T follicular helper cell (primary cell): ENCODE measurements at places on chromosomes 4 and X.

GRCh38 chrX:10423716-10424115 lies 196.7 kb downstream of the MID1 start:
- DNase-seq, result no peak

- DNase-seq, result no peak
Observed at GRCh38 chr4:110108422-110108821, 90.0 kb downstream of the ELOVL6 start.

- DNase-seq, result no peak
Observed at GRCh38 chr4:65971686-65972085, 301.4 kb upstream of the EPHA5 start.

DNA sequence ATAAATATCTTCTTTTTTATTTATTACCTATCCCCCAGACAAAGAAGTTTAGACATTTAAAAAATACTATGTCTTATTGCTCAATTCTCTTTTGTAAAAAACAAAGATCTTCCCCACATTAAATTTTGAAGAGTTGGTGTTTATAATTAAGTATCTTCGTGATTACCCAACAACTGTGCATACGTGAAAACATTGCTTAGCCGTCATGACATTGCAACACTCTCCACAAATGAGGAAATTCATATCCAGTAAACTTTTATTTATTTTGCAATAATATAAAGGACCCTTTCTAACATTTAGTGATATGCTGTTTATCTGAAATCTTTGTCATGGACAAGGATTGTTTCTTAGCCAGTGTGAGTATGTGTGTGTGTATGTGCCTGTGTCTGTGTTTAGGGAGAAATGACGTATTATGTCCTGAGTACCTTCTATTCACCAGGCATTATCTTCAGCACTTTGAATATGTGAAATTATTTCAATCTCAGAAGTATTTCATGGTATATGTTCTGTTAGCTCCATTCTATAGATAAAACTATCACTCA lies 26.1 kb upstream of the EREG start:
- no peak for DNase-seq

DNA sequence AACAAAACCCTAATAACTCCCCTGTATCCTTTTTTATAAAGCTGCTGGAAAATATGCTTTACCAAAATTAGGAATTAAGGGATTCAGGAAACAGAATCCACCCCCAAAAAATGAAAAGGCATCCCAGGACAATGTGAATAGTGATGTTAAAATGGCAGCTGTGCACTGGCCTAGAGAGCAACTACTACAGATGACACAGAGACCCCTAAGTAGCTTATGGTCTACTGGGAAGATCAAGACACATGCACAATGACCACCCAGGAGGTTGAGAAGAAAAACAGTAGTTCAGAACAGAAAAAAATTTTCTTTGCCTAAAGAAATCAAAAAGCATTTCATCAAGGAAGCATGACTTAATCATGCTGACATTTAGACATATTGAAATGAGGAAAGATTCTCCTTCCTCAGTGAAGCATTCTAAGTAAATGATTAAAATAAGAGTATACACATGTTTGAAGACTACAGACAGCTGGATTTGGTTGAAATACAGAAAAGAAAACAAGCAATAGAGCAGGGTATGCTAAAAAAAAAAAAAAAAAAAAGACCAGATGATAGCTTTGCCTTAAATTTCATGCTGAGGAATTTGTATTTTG lies 117.3 kb downstream of the WDFY3 start:
- no peak for DNase-seq

DNA sequence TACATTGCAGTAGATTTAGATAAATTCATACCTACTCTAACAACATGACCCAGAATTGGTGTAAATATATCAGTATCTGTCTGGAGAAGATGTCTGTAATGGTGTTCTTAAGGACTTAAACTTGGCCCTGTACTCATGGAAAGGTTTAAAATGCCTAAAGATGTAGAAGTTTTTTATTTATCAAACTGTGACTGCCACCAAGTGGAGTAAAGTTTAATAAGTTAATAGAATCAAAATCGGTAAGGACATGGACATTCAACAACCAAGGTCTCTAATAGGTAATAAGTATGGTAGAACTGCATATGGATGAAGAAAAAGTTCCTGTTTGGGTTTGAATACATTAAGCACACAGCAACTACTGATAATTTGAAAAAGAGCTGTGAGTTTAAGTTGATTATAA lies 474.0 kb upstream of the NDST3 start:
- DNase-seq, result no peak

DNA sequence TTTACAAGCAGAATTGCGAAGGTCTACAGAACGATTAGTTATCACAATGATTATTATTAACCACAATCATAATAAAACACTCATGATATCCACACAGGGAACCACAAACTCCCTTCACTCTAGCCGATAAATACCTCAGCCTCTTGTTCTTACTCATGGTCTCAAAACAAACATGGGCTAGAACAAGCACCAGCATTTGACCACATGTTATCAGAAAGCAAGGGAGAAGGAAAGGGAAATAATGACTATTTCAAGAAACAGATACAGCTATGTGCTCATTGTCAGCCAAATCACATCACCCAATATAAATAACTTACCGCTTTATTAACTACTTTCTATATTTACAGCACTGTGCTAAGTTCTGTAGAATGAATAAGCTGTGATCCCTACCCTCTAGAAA lies 663.2 kb upstream of the HTR2C start:
- DNase-seq, result no peak

- no peak for DNase-seq
Observed at GRCh38 chrX:1813809-1814208, 198.9 kb downstream of the ASMT start.

DNA sequence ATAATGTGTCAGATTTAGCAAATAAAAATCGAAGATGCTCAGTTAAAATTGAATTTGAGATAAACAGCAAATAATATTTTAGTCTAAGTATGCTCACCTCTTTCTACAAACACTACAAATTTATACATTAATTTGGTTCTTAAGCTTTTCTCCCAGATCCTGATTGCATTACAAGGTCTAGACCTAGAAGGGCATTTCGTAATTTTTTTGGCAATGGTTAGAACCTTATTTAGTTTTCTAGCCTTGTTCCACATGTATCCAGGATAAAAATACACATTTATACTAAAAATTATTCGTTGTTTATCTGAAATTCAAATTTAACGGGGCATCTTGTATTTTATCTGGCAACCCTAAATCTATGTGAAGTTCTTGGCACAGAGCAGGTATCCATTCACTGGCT lies 2.5 kb upstream of the CDKL5 start:
- no peak for DNase-seq

DNA sequence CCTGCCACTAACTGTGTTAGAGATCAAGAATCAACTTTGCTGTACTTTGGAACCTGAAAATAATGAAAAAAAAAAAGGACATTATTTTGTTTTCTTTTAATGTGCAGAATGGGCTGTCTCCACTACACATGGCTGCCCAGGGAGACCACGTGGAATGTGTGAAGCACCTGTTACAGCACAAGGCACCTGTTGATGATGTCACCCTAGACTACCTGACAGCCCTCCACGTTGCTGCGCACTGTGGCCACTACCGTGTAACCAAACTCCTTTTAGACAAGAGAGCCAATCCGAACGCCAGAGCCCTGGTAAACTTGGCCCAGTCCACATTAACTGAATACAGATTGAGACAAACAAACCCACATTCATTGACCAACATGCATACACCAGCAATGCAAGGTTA lies 206.2 kb downstream of the ANK2 start:
- DNase-seq, result no peak

GRCh38 chr4:184408021-184408683 lies 66.2 kb downstream of the IRF2 start:
- DNase-seq, result no peak

DNA sequence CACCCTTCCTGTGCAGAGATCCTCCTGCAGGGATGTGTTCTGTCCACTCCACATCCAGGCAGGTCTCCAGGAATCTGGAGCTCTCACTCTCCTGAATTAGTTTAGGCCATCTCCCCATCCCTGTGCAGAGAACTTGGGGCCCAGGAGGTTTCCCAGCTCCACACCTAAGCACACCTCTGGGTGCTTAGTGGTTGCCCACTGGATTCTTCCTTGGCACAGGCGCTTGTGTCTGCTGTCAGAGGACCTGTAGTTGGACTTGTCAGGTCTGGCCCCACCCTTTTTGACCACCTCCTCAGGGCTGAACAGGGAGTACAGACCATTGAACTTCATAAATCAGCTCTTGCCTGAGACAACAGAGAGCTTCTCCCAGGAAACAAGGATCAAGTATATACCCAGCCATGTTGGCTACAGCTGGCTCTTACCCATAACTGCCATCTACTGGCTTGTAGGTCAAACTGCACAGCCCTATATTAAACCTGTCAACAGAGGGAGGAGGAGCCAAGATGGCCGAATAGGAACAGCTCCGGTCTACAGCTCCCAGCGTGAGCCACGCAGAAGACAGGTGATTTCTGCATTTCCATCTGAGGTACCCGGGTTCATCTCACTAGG lies 275.5 kb downstream of the PPARGC1A start:
- DNase-seq, result no peak

GRCh38 chrX:20350596-20350995 lies 83.9 kb upstream of the RPS6KA3 start:
- no peak for DNase-seq

DNA sequence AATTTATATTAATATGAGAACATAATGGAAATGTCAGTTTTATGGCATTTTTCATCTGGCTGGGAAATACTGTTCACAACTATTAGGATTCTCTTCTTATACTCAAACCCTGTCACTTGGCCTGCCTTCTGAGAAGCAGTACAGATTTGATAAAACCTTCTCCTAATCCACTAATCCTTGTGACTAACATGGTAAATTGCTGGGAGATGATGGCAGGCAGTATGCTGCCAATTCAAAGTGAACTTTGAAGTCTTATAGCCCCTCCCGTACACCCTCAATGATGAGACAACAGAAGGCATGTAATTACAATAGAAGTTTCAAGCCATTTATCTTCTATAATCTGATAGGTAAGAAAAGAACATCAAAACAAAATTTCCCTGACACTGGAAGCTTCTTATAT lies 36.9 kb downstream of the PAQR3 start:
- no peak for DNase-seq

GRCh38 chr4:168693750-168694490 lies 197.1 kb downstream of the PALLD start:
- no peak for DNase-seq

DNA sequence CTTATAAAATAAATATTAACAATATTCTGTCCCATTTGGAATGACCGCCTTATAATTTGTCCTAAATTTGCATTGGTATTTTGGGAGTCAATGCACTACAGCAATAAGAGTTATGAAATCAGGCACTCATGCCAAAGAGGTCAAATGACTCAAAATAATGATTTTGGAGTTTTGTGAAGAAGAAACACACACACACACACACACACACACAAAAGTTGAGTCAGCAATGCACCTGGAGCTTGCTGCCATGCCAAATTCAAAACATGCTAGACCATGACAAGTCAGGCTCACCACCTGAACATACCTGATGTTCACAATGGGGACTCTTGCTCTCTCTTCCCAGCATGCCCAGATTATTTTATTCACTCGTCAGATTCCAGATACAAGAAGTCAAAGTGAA lies 56.7 kb downstream of the PROM1 start:
- DNase-seq, result no peak

- no peak for DNase-seq
Observed at GRCh38 chr4:136750897-136751296, 781.4 kb downstream of the PCDH18 start.

DNA sequence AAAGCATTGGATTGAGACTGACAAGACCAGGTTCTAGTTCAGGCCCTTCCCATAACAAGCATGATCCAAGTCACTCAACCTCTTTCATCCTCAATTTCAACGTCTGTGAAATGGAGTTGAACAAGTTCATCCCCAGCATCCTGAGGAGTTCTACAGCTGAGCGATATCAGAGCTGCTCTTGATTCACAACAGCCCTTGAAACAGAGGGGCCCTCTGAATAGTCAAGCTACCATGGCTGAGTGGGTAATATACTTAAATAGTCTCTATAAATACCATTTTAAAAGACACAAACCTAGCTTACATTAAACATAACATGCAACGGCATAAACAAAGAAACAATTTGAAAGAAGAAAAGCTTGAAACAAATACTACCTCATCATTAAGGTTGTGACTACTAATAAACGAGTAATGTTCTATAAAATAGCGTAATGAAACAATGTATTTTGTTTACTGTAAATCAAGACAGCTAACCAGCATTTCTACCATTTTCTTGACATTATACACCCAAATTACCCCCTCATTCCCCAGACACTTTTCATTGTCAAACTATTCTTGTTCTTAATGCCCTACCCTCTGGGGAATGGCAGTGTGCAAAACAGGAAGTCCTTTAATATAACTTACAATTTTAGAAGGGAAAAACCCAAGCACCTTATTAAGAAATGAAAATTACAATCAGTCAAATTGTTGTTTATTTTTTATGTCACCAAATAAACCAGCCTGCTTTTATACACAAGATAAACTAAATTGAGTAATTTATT lies 202.3 kb downstream of the PARM1 start:
- no peak for DNase-seq

GRCh38 chr4:132934911-132935310 lies 214.2 kb upstream of the PCDH10 start:
- DNase-seq, result no peak
